Activated T-cell treated with anti-CD3 and anti-CD28 coated beads for 48 hours (primary cell): ENCODE measurements at places on chromosomes 6 and 20.

DNA sequence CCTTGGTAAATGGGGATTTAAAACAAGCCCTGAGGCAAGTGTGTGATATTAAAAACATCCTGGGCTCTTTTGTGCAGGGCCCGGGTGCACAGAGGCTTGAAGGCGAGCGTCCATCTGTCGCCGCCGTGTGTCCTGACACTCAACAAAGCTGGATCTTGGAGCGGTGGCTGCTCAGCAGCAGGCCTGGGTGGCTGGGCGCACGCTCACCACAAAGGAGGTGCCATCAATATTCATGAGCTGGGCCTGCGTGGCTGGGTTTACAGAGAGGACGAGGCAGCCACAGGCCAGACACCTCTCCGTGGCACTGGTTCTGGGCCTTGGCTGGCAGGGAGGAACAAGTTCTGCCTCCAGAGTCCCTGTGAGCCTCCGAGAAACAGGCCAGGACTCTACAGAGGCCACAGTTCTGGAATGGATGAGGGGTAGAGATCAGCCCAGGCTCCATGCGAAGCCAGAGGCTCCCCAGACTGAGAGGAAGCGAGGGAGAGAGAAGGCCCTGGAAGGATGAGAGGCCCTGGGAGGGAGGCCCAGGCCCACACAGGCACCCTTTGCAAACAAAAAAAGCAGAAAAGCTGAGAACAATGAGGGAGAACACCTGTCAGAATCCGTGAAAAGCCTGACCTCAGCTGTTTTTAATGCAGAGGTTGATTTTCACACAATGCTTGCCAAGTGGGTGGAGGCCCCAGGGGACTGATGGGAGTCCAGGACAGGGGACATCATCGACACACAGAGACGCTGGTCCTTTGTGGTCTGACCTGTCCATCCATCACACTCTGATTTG lies 21.9 kb downstream of the BHLHE23 start:
- no peak for DNase-seq

GRCh38 chr6:31091680-31092079 lies 20.7 kb downstream of the C6orf15 start:
- DNase-seq, result no peak

DNA sequence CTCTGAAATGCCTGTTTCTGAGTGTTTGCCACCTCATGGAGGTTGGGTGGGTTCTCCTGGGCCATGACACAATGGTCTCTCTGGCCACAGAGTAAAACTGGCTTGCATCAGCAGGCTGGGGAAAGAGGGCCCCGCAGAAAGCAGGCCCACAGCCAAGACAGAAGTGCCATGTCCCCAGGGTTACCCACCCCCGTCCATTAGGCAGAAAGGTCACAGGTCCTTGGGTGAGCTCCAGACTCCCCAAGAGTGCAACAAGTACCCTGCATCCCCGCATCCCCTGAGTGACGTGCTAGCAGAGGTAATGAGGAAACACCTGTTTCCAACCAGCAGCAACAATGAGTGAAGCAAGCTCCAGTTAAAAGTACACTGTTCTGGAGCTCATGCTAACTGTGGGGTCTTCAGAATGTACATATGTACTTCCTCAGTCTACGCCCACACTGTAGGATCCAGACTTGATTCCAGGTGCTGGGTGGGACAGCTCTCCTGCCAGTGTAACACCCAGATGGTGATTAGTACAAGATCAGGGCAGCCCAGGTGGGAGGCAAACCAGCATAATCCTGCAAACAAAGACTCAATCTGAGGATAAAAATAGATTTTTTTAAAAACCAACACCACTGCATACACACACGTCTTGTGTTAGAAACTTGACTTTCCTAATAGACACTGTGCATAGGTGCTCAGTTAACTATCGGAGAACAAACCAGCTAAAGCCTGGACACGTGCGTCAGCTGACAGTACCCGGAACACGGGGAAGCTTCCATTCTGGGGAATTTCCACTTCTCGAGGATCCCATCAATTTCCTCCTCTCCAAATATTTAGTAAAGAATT lies 31.5 kb downstream of the RRBP1 start:
- no peak for DNase-seq

GRCh38 chr20:23534801-23535593 lies 33.3 kb downstream of the CST9L start:
- DNase-seq, result no peak

DNA sequence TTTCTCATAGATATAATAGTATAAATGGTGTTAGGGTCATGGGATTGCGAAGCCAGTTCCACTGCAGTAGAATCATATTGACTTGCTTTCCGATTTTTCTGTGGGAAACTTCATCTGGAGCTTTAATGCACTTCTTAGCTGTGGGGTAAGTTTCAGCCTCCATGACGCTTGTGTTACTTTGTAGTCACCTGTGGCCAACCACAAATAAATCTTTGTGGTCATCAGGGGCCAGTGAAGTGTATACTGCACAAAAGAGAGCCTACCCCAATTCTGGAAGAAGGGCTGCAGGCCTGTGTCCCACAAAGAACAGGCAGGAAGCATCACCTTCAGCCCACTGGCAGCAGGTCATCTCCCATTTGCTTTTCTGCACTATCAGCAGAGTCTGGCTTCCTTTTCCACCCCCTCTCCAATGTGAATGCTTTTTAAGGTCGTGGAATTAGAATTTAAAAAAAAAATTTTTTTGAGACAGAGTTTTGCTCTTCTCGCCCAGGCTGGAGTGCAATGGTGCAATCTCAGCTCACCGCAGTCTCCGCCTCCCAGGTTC lies 32.0 kb downstream of the MTHFD1L start:
- DNase-seq, result no peak

DNA sequence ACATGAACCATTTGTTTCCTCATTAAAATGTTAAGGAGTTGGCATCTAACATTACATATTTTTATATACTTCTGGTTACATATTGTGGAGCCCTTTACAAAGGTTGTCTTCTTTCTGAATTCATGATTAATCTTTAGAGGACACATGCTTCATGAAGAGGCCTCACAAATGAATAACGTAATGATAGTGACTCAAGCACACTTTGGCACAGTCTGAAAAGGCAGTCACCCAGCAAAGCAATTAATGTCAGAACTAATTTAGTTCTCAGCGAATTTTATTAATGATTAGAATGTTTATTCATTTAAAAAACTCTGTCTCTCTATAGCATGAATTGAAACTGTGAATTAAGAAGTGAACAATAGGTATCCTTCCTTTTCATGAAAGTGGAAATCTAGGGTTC lies 854.2 kb downstream of the PHF3 start:
- DNase-seq, result no peak

GRCh38 chr20:50928469-50928868 lies 2.8 kb downstream of the ADNP start:
- no peak for DNase-seq

DNA sequence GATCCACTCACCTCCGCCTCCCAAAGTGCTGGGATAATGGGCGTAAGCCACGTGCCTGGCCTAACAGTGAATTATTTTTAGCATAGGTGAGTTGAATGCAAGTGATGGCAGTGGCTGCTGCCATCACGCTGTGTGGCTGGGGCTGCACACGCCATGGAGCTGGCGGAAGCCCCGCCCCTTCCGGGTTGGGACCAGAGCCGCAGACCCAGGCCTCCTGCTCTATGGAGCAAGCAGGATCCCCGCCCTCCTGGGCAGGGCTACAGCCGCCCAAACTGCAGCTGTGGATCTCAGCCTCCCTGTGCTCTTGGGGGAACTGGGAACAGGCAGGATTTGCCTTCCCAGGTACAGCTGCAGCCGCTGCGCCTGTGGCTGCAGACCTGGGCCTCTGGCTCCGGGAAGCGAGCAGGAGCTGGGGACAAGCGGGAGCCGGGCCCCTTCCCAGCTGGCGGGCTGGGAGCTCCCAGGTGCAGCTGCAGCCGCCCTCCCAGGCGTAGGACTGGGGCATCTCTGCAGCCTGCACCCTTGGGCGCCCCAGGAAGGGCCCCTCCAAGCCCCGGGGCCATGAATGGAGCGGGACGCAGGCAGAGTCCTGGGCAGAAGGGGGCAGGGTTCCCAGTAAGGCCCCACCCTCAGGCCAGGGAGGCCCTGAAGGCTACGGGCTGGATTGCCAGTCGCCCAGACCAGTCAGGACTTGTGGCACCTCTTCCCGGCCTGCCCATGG lies 30.9 kb upstream of the SLA2 start:
- no peak for DNase-seq

- no peak for DNase-seq
These were observed 10.1 kb upstream of the SRC start for GRCh38 chr20:37335642-37336368.

DNA sequence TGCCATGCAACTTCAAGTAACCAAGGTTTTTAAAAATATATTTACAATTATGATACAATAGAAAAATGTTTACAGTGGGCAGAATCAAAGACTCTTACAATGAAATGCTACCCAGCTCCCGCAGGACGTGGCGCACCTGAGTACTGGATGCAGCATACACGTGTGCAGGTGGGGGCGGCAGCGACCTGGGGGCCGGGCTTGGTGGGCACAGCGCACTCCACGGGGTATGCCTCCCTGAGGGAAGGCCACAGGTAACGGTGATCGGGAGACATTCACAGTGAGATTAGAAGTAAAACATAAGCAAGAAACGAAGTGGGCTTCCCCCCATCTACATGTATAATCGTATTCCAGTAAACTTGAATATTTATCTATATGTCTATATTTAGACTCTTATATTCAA lies 54.2 kb downstream of the WDR27 start:
- DNase-seq, result no peak

GRCh38 chr20:61970357-61970756 lies 95.3 kb downstream of the TAF4 start:
- no peak for DNase-seq

- DNase-seq, result no peak
These were observed 345.3 kb upstream of the SLC35B3 start for GRCh38 chr6:8780653-8781052.

- DNase-seq, result no peak
These were observed 43.3 kb upstream of the CTAGE9 start for GRCh38 chr6:131754088-131754487.

GRCh38 chr6:54700158-54700557 lies 146.4 kb upstream of the FAM83B start:
- no peak for DNase-seq

GRCh38 chr20:59665656-59666555 lies 61.6 kb downstream of the PHACTR3 start:
- DNase-seq, result no peak

DNA sequence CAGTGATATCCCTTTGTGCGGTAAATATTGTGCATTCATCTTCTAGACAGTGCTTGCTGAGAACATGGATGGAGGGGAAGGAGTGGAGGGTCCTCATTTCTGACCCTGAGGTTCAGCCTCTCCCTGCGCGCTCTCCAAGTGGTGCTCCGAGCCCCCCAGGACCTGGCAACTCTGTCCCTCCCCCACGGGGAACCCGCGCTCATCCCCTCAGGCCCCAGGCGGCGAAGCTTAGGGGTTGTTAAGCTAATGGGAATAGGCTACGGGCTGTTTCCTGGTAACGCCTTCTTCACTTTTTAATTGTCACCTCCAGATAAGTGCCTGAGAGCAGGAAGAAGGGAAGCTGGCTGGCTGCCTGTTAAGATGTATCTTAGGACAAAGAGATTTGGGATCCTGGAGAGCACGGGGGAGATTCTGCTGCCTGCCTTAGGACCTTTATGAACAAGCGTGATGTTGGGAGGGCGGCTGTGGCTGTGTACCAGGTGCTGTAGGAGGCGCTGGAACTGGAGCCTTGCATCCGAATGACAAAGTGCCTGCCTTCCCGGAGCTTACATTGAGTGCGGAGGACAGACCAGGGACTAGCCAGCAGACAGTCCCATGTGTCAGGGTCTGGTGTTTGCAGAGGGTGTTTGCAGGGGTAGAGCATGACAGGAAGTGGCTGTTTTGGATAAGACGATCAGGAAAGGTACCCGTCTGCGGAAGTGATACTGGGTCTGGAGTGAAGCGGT lies 11.7 kb downstream of the TSHZ2 start:
- no peak for DNase-seq

DNA sequence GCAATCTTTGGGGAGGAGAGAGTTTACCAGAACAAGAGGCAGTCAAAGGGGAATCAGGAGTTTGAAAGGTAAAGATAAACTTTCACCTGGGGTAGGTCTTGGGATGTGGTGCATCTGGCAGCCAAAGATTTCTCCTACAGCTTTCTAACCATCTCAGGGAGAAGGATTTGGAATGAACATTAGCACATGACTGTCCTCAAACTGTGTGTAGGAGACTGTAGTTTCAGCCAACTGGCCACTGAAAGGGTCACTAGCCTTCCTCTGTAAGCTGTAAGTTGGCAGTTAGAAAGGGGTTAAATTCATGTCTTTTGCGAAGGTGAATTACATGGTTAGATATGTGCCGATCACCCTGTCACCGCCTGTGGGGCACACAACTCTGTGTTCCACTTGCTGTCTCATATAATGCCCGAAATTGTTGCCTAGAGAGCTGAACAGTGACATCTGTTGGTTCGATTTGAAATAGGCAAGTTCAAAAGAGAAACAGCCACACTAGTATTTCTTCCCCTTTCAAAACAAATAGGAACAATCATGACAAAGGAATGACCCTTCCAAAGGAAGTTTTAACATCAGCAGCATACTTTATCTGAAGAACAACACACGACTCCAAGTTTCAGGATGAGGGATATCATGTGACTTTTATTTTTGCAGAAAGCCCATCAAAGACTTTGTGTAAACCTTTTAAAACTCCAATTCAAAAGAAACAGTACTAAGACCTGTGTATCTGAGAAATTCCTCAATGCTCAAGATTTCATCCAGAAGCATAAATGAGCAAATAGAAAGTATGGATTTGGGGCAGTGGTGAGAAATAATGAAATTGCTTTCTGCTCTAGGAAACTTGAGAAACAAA lies 1.1 kb upstream of the OPN5 start:
- no peak for DNase-seq

DNA sequence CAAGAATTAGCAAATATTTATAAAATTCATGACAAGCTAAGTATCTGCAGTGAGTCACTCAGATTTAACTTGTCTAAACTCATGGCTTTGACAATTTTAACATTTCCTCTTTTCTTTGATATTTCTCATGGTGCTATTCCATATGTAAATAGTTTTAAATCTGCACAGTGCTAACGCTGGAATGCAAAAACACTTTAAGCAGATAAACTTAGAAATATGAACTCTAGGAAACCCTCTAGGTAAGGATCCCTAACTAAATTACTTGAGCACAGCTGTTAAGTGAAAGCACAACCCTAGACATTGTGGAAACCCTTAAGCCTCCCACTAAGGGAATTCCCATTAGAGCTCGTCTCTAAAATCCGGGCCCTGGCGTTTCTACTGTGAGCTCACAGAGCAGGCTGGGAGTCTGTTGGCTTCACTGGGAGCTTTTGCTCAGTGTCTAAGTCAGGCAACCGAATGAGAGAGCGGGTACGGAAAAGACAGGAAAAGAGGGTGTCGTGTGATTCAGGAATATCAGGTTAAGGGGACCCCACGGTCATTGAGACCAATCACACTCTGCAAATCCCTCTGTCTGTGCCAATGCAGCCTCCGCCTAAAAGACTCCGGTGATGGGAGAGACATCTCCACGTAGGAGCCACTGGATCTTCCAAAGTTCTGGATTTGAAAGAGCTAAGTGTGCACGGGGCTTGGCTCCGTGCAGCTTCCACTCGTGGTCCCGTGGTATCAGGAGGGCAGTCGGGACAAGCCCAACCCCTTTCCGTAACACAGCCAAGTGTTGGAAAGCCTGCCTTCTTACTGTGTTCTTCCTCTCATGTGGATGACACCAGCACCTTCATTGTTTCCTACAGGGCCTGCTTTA lies 112.3 kb upstream of the RPS6KA2 start:
- DNase-seq, result no peak
